ENCODE measurements at places on chromosomes 13 and 19.

DNA sequence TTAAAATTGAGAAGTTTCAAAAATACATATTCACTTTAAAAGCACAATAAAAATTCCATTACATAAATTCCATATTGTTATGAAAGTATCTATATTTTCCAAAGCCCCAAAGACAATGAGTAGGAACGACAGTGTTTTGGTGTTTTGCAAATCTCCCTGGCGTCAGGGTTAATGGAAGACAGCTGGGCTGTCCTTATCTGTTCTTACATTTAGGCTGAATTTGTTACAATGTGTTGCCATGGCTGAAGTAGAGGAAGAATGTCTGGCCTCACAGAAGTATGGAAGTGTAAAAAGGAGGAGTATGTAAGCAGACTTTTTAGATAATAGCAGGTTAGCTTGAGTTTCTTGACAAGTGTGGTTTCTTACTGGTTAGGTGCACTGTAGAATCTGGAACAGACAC is 124.4 kb upstream of the SPATA13 start:
- no peak for DNase-seq

- DNase-seq: no peak
Observed at GRCh38 chr13:49791315-49791710, 1.2 kb downstream of the KPNA3 start.

- no peak for DNase-seq
Observed at GRCh38 chr19:1244693-1245451, 3.3 kb downstream of the ATP5F1D start.

DNA sequence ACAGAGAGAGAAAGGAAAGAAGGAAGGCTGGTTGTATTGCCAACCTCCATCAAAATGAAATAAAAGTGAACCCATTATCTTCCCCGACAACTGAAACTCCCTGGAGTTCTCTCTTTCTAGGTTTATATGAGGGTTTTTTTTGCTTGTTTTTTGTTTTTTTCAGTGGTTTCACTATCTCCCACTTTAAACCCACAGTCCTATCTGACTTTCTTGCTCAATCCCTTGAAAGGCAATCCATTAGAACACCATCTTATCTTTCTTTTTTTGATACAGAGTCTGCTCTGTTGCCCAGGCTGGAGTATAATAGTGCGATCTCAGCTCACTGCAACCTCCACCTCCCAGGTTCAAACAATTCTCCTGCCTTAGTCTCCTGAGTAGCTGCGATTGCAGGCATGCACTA is 158.0 kb upstream of the MIR17HG start:
- no peak for DNase-seq

GRCh38 chr13:73842626-73843025 is 291.6 kb downstream of the KLF12 start:
- no peak for DNase-seq

DNA sequence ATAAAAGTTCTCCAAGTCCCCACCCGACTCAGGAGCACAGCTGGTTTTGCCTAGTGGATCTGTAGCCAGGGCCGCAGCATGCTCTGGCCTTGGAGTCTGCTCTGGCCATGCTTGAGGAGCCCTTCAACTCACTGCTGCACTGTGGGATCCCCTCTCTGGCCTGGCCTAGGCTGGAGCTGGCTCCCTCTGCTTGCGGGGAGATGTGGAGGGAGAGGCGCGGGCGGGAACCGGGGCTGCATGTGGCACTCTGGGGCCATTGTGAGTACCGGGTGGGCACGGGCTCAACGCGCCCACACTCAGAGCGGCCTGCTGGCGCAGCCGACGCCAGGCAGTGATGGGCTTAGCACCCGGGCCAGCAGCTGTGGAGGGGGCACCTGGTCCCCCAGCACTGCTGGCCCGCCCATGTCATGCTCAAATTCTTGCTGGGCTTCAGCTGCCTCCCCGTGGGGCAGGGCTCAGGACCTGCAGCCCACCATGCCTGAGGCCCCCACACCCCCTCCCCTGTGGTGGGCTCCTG is 57.0 kb upstream of the ATP12A start:
- DNase-seq: no peak

GRCh38 chr13:62663767-62664166 is 1248.1 kb upstream of the PCDH20 start:
- DNase-seq: no peak

DNA sequence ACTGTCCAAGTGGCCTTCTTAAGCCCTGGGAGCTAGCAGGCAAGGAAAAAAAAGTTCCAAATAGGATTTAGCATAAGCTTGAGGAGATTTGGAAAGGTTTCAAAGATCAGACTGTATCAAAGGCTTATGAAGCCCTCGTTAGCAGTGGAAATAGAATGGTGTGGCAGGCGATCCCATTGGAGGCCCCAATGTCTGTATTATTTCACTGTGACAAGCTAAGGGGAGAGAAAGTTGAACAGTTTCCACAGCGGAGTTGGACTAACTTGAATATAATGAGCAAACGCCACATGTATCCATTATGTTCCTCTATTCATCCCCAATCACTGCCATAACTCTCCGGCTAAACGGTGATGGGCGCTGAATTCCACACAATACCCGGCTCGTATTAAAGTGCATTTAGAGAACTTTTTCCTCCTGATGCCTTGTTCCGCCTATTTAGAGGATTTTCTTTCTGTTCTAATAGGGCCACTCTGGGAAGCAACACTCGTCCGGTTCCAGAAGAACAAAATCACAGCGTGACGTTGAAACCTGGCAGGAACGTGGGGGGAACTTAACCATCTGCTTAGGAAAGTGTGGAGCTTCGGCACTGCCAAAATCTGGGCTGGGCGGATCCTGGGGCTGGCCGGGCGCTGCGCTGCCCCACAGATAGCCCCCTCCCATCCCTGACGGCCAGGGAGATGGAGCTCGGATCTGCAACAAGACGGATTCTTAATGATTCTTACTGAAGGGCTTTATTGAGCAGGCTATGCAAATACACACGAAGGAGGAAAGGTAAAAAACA is 1.0 kb upstream of the PCDH8 start:
- no peak for DNase-seq

- DNase-seq: no peak
Observed at GRCh38 chr19:49809160-49809940, 3.7 kb downstream of the FUZ start.

DNA sequence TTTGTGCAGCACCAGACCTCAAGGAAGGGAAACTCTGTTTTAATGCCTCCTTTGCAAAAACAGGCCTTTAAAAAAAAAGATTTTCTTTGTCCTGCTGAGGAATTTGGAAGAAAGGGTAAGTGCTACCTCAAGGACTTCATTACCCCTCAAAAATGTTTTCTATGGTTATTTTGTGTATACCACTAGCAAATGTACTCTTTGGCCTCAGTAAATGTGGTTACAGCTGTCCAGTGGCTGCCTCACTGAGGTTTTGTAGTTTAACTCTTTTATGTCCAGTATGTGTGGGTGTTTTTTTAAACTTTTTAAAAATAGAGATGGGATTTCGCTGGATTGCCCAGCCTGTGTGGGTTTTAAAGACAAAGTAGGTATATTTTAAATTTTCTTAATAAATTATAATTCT is 42.2 kb upstream of the TSC22D1 start:
- no peak for DNase-seq

GRCh38 chr13:77497835-77498234 is 37.7 kb upstream of the SCEL start:
- no peak for DNase-seq

- no peak for DNase-seq
Observed at GRCh38 chr19:55482156-55482961, 2.6 kb upstream of the NAT14 start.

DNA sequence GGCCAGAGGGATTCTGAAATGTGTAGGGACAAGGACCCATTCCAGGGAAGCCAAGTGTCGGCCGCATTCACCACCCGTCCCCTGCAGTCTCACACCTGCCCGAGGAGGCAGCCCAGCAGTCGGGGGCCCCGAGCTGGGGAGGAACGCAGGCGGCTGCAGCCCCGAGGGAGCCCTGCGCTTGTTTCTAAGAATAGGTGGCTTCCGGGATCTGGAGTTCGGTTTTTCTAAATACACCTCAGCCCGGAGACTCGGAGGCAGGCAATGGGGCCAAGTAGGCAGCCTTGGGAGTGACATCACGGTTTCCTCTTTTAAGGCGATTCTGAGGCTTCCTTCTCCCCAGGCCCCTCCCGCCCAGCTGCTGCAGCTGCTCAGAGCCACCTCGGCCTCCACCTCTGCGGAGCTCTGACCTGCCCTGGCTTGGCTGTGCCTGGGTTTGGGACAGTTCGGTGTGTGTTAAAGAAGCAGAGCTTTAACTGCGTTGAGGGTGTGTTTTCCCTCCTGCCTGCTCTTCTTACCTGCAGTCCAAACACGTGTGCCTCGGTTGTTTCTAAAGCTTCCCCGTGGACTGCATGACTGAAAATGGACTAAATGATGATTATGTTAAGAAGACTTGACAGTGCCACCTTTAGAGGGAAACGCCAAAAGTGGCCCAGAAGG is 80.5 kb downstream of the COL4A2 start:
- no peak for DNase-seq

DNA sequence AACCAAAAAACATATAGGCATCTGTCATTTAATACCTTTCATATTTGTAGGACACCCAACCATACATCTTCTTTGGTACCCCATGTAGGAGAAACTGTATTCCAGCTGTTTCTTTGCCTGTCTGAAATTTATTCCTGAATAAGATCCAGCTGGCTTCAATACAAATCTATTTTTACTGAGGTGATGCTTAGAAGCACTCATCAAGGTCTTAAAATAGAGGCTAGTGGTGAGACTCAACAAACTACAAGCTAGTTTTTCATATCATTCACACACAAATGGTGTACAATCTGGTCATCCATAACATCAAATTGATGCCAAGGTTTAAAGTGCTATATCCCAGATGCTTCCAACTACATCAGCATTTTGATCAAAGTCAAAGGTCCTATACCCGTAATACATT is 1071.3 kb upstream of the MIR17HG start:
- DNase-seq: no peak

DNA sequence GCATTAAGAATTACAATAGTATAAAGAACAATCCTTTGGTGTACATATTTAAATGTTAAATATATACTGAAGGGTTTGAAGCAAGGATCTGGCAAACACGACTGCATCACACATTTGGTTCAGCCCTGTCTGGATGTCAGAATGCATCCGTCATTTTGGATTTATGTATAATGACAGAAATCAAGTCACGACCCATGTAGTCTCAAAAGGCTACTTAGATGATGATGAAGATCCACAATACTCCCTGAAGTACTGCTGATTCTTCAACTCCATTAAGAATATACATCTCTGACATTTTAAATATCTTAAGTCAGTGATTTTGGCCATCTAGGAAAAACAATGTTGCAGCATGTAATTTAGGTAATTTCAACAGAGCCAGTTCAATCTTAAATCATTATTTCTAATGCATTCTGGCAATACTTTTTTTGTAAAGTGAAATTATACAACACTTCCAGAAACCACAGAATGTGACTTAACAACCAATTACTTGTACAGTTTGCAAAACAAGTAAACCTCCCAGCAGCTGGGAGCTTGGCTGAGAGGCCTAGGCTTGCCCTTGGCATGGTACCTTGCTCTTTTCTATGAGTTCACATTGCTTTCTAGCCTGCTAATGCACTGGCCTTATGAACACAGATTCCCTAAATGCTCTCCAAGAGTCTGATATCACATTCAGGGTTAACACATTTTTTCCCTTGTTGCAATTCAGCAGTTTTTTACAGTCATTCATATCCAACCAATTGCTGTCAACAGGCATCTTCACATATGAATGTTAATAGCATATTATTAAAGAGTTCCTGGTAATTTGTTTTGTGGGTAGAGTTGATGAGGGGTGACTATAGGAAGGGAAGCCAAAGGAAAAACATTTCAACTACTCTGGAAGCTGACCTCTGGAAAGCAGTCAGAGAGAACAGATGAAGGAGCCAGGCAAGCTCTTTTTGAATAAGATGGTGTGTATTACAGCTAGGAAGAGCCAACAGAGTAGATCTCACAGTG is 175.2 kb downstream of the ENOX1 start:
- no peak for DNase-seq

DNA sequence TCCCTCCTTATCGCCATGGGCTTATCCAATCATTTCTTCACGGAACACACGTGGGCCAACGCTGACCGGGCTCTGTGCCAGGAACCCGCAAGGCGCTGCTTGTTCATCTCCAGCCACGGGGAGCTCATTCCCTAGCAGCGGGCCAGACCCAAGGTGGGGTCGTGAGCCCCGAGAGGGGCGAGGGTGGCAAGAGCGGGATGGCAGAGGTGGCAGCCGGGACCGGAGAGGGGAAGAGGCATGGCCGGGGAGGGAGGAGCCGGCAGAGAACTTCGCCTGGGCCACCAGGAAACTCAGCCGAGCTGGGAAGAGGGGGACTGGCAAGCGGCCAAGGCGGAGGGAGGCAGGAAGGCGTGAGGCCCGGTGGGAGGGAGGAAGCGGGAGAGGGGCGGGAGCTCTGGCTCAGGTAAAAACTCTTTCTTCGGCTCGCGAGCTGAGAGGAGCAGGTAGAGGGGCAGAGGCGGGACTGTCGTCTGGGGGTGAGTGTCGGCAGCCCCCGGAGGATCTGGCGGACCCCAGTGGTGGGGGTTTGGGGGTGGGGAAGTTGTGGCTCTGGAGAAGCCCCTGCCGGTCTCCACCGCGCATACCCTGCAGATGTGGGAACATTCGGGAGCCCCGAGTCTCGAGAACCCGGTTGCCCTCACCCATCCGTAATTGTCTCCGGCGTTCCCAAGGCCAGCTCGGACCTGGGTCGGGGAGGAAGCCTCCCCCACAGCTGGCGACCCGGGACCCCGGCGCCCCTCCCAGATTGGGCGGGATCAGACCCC is at the start of gene B3GNT3:
B3GNT3 (plus strand) TSS at position 408 of the 764 bp plus-strand sequence. CDS start 12,670 bp downstream, outside the sequence.
- no peak for DNase-seq

GRCh38 chr13:67841071-67841470 is 610.9 kb upstream of the PCDH9 start:
- DNase-seq: no peak

DNA sequence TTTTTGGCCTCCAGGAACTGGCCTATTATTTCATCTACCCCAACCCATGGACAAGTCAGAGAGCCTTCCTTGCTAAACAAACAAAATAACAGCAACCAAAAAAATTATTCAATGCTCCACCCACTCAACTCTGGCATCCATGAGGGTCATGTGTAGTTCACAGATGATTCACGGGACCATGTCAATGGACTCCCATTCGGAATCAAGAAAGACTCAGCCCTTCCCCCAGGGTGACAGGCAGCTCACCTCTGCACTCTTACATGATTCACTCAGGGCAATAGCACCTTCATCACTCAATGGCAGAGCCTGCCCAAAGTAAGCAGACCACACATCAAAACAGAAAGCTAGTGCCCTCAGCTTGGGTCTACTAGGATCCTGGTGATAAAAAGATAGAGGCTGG is 14.3 kb upstream of the SCEL start:
- no peak for DNase-seq

GRCh38 chr19:15453906-15454860 is 4.4 kb upstream of the WIZ start:
- DNase-seq: no peak

GRCh38 chr13:26222520-26223046 is 469 bp upstream of the RNF6 start:
- DNase-seq: no peak

DNA sequence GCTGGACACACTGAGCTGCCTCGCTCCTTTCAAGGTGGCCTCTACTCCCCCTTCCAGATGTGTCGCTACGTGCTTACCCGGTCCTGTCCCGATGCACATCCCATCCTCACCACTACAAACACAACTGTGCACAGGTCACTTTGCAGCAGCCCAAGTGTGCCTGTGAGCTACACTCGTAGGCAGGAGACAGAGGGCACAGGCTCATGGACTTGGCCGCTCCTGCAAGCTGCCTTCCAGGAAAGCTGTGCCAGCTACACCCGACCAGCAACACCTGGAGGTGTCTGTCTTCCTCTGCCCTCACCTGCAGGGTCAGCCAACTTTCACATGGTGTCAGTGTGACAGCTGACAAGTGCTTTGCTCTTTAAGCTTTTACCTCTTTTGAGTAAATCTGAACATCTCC is 15.4 kb downstream of the CARS2 start:
- DNase-seq: no peak

- DNase-seq: no peak
Observed at GRCh38 chr13:61463024-61463423, 47.4 kb upstream of the PCDH20 start.
